Stimulated activated naive CD4-positive, alpha-beta T cell (primary cell): ENCODE measurements at places on chromosomes 11 and 22.

- DNase-seq: no peak
Observed at GRCh38 chr11:32068134-32068870, 22.6 kb upstream of the RCN1 start.

- DNase-seq: no peak
Observed at GRCh38 chr11:70314730-70315129, 44.2 kb downstream of the PPFIA1 start.

- DNase-seq: no peak
Observed at GRCh38 chr11:130691581-130691980, 224.7 kb downstream of the SNX19 start.

DNA sequence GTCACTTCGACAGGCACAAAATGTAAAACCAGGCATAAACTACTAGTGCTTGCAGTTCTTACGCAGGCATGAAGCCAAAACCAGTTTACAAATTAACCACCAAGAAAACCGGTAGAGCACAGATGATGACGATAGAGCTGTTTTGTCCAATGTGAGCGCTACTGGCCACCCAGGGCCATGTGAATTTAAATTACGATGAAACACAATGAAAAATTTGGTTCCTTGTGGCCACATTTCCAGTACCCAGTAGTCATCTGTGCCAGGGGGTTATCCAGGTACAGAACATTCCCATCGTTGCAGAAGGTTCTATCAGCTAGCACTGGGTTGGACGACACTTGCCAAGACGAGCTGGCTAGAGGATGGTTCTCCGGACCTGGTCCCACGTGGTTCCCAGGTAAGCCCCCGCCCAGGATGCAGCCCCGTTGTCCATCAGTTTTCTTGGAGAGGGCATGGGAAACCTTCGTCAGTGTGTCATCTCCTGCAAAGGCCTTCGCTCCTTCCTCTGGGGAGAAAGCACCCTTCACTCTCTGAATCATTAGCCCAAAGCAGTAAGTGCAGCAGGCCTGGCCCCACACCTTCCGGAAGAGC lies 1.1 kb upstream of the CD81 start:
- DNase-seq: no peak
